Right ventricle myocardium superior (tissue), 1 donor: ENCODE measurements at places on chromosomes 16 and 17.

GRCh38 chr16:900211-900610, 70.6 kb downstream of the LMF1 start:
- peak; percentile 9 for DNase-seq

DNA sequence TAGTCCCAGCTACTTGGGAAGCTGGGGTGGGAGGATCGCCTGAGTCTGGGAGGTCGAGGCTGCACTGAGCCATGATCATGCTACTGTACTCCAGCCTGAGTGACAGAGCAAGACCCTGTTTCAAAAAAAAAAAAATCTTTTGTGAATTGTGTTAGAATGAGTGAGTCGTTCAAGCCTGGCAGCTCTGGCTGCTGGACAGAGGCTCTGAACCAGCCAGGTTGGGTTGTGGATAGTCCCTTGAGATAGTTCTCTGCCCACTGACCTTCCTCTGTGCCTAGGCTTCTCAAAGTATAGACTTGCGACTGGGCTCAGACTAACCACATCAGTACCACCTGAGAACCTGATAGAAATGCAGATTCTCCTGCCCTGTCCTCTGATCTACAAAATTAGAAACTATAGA, 2.2 kb upstream of the KSR1 start:
- no peak for DNase-seq

- DNase-seq: no peak
These were observed 41.9 kb upstream of the SKAP1 start for GRCh38 chr17:48471817-48472410.

- no peak for DNase-seq
These were observed 8.7 kb downstream of the CORO7 start for GRCh38 chr16:4407543-4408322.

GRCh38 chr17:76995387-76996105, 127.3 kb downstream of the MGAT5B start:
- no peak for DNase-seq

DNA sequence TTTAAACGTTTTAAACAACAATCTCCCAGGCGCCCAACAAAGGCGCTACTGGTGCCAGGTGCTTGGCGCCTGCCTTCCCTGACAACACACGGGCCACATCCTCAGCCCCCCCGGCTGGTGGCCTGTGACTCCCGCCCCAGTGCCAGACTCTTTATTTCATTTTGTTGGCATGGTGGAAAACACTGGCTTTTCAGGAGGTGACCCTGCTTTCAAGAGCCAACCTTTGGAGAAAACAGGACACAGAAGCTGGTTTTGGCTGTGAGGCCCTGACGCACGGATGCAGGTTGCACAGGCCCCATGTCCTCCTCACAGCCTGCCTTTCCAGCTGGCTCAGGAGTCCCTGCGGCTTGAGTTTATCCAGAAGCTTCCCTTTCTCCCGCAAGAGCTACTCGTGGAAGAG, 100.0 kb downstream of the METRNL start:
- no peak for DNase-seq

GRCh38 chr16:28155293-28155692, 56.5 kb downstream of the XPO6 start:
- no peak for DNase-seq

DNA sequence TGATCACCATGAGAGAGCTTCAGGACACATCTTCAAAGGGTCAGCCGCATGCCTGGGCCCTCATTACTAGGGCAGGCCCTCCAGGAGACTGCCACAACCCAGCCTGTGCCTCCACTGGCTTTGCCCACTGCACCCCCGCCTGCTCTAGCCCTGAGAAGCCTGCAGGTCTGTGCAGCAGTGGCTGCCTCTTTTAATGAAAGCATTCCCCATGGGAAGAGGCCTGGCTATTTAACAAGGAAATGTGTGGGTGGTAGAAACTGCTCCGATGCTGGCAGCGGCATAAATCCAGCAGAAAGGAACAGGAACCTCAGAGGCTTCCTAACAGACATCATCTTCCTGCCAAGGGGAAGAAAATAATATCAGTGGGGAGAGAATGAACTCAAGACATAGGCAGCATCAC, 375 bp upstream of the KRT32 start:
- no peak for DNase-seq

- DNase-seq: no peak
These were observed 70.1 kb downstream of the OMG start for GRCh38 chr17:31226950-31227349.

DNA sequence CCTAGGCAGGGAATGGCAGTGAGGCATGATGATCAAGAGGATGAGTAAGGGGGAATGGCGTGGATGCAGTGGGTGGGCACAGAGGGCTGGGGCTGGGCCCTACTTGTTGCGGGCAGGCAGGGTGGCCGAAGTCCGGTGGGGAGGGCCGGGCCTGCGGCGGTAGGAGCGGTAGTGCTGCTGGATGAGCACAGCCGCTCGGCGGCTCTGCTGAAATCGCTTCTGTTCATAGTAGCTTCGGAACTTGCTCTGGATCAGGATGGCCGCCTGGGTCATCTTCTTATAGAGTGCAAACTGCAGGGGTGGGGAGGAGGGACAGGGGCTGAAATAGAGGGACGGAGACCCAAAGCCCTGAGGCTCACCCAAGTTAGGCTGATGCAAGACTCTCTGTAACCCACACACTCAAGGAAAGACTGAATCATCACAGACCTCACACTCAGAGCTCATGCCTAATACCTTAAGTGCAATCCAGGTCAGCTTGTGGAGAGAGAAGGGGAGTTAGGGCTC, 1.5 kb upstream of the SPAG7 start:
- DNase-seq: no peak

GRCh38 chr16:73887911-73888310, 408.7 kb upstream of the PSMD7 start:
- no peak for DNase-seq

DNA sequence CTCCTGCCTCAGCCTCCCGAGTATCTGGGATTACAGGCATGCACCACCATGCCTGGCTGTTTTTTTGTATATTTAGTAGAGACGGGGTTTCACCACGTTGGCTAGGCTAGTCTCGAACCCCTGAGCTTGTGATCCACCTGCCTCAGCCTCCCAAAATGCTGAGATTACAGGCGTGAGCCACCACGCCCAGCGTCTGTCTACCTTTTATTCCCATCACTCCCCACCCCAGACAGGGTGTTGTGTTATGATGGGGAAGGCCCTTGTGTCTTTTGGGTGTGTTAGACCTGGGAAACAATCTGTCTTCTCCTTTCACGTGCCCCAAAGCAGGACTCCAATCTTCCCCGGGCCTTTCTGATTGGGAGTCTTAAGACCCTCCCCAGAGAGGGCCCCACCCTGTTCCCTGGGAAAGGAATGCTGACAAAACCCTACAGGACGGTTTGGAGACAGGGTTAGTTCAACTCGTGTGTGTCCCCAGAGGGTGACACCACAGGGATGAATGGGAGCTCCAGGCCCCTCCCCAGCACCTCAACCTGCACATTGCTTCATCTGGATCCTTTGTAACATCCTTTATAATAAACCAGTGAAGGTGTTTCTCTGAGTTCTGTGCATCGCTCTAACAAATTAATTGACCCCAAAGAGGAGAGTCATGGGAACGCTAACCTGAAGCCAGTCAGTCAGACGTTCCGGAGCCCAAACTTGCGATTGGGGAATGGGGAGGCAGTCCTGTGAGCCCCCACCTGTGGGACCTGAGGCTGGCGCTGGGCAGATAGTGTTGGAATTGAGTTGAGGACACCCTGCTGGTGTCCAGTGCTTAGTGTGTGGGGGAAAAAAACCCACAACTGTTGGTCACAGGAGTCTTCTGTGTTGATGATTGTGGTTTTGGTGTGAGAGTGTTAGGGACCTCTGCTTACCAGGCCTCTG, 3.2 kb upstream of the ELOB start:
- DNase-seq: peak; percentile 21

DNA sequence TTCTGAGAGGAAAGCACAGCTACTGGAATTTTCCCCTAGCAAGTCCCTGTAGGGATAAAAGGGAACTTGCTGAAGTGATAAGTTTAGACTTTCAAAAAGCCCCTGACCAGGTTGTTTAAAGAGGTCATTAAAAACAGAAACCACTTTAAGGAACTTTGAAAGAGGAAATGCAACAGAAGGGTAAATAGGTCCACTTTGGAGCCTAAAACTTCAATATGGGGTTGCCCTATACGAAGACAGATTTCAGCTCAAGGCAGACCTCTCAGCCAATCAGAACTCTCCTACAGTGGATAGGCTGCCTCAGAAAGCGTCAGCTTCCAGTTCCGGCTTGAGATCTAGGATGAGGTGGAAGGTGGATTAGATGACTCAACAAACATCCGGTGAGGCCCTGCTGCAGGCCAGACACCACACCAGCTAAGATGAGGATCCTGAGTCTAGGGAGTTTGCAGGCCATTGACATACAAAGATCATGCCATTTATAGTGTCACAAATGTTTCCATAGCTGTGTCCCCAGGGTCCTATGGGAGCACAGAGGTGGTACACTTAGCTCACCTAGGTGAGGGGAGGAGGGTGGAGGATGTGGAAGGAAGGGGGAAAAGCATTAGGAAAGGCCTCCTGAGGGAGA, 7.9 kb upstream of the MFSD6L start:
- no peak for DNase-seq

- no peak for DNase-seq
These were observed 32.8 kb upstream of the ABCC12 start for GRCh38 chr16:48188449-48189102.

DNA sequence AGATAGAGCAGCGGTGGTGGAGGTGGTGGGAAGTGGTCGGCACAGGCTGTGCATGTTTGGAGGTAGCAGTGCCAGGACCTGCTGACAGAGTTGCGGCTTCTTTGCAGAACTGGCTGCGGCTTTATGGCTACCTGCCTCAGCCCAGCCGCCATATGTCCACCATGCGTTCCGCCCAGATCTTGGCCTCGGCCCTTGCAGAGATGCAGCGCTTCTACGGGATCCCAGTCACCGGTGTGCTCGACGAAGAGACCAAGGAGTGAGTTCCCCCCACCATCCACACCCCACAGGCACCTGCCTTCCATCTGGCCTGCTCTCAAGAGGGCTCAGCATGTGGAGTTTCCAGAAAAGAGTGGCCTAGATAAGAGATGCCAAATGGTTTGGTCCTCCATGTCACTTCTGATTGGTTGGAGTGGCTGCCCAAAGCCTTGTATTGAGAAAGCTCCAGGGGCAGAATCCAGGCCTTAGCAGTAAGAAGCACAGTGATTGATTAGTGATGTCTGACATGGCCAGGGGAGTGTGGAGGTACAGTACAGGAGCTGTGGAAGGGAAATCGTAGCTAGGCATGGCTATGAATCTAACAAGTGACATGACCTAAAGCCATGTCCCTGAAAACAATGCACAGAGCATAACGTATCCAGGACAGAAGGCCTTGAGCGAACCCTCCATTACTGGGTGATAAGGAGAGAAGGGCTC, 12.0 kb downstream of the MMP15 start:
- DNase-seq: peak; percentile 29

GRCh38 chr16:52407778-52408177, 139.2 kb downstream of the TOX3 start:
- no peak for DNase-seq

DNA sequence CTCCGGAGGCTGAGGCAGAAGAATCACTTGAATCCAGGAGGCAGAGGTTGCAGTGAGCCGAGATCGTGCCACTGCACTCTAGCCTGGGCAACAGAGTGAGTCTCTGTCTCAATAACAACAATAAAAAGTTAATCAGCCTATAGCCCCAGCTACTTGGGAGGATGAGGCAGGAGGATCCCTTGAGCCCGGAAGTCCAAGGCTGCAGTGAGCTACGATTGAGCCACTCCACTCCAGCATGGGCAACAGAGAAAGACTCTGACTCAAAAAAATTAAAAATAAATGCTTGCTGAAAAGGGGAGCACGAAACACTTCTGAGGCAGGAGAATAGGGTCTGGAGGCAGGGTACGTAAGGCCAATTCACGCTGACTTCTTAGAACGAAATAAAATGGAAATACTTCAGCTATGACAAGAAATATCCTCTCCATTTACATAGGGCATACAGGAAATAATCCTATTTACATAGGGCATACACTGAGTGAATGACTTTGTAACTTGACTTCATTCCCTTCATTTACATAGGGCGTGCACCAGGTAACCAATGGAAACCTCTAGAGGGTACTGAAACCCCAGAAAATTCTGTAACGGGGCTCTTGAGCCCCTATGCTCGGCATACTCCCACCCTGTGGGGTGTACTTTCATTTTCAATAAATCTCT, 3.2 kb upstream of the PRPSAP1 start:
- no peak for DNase-seq

DNA sequence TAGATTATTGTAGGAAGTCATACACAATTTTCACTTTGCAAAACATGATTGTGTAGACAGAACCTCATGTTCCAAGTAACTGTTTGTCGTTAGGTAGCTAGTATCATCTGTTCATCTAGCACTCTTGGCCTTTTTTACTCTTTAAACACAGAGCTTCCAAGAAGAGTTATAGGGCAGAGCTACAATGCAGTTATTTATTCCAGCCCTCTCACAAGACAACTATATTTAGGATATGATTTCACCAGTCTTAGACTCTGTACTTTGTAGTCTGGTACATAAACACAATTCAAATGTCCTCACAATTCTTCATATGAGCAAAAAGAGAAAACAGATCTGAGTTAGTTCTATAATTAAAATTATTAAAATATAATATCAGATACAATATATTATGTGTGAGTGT, 37.9 kb downstream of the KCNJ2 start:
- no peak for DNase-seq

- DNase-seq: no peak
These were observed 439.2 kb upstream of the ERCC4 start for GRCh38 chr16:13480801-13481200.

- no peak for DNase-seq
These were observed 111.7 kb downstream of the TANGO6 start for GRCh38 chr16:68954911-68955635.

DNA sequence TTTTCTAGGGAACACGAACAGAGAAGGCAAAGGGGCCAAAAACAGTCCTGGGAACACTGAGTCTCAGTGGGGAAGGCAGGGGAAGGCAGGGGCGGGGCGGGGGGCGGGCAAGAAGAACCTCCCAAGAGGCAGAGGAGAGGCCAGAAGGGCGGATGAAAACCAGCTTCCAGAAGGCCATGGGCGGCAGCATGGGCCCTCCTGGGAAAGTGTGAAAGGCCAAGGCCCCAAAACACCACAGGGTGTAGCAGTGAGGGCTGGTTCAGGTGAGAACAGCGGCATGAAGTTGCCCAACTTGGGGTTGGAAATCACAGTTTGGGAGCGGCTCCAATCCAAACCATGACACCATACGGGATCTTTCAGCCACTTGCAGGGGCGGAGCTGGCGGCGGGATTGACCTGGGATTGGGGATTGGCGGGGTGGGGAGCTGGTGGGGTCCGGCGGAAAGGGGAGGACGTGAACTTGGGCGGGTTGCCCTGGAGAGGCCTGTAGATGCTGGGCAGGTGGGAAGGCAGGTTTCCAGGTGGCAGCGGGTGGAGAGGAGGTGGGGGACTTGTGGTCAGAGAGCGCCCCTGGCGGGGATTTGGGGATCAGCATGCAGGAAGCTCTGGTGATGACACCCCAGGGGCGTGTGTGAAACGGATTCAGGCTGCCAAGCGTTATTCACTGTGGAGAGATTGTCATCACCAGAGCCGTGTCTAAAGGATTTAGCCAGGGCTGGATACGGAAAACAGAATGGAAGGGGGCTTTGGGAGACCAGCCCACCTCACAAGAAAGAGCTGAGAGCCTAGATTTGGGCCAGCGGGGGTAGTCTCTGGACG, 80.9 kb downstream of the ARHGAP23 start:
- DNase-seq: peak; percentile 83
